ENCODE measurements at places on chromosomes 2 and 18. TPM values are rescaled to one million over a fixed set of nuclear protein-coding genes. Genes with fewer than 3 reads are reported as not detected.

The MBD1 gene
- 58.3 TPM for total RNA-seq

DNA sequence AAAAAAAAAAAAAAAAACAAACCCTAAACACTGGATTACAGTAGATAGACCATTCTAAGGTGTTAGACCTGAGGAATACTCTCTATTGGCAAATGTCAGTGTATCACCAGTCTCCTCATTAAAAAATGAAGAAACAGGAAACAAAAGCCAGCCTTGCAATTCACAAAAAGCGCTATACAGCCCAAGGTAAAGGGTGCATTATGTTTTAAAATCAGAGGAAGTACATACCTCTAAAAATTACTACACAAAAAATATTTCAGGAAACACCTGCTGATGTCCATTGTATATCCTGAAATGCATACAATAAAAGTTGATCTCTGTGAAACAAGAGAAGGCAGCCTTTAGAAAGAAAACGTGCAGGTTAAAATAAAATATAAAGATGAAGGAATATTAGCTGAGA is 54.9 kb upstream of the TSPYL6 start:
- DNase-seq, result no peak

- DNase-seq, result no peak
These were observed 305.0 kb downstream of the TDRD15 start for GRCh38 chr2:21428754-21429153.

DNA sequence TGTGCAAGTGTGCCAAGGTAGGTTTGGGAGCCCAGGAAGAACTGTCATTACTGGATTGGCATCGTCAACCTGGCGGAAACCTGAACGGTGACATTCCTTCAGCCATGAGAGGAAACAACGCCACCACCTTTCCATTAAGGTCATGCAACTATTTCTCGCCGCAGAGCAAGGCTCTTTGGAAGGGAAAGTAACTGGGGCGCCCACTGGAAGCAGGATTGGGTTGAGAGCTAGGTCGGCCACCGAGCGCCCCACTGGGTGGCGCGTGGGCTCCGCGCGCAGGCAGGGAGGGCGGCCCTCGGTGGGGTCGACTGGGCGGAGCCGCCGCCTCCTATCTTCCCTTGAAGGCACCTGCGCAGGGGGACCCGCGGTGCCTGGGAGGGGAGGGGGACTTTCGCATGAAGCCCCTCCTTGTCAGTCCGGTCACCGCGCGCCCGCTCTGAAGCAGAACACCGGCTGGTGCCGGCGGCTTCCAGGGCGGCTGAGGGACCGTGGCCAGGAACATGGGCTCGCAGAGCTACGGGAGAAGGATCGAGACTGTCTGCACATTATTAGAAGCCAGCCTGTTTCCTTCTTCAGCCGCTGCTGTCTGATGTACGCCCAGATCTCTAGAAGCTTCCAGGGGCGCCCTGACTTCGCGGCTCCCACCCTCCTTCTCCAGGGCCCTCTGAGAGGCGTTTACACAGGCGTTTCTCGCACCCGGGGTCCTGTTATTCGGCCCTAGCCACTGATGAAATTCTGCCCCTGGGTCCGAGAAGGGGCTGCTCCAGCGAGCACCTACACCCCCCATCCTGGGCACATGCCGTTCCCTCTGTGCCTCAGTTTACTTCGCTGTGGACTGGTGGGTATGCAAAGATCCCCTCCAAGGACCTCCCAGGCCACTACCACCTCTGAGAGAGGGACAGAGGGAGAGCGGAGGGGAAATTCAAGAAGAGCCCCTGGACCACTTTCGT is 27.3 kb upstream of the MAL start:
- DNase-seq, result peak; percentile 89

The RASGRP3 gene
- total RNA-seq, result not detected

DNA sequence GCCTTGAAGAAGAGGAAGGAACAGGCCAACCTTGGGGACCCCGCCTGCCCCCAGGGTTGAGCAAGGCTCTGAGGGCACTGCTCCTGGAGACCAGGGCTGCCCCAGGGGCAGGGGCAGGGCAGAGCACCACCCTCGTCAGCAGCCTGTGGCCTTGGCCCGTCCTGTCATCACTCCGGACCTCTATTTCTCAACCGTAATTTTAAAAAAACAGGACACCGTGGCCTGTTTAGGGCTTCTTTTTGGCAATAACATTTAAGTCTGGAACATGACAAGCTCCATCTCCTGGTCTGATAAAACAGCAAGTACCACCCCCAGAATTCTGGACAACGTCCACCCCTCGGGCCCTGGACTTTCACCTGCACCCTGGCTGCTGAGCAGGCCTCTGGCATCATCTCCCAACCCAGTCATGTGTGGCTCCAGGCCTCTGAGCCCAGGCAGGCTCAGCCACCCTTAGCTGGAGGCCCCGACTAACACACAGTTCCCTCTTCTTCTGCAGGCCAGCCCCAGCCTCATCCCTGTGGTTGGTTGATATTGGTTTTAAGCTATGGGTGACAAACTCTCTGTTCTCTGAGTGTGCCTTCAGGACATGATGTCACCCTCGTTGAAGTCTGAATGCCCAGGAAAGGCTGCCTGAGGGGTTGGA is 22.6 kb upstream of the ID2 start:
- DNase-seq, result no peak

DNA sequence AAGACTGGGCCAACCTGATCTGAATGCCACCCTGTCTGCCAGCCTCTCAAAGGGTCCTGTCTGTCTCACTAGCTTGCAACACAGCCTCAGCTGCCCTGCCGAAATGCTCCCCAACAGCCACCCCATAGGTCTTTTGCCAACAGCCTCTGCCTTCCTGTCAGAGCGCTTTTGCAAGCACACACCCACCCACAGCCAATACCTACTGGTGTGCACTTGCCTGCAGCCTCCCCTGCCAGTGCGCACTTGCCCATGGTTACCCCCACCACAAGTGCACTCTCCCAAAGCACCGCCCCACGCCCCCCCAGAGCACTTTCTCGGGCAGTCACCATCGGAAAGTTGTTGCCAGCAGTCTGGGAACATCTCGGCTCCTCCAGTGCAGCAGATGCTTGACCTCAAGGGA is 48.6 kb downstream of the RTTN start:
- no peak for DNase-seq

DNA sequence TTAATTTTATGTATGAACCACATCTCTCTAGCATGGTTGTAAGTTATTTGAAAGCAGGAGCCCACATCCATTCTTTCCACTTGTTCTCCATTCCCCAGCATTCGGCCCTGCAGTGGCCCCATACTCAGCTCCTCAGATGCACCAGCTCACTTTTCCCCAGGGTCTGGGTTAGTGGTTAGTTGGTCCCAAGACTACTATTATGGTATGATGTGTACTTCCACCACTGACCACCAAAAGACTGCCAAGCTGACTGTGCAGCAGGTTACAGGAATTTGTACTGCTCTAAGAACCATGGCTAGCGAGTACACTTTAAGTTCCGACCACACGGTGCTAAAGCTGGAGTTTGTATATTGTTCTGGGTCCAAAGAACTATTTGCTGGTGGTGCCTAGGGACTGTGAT is 413.6 kb upstream of the TCF4 start:
- no peak for DNase-seq

DNA sequence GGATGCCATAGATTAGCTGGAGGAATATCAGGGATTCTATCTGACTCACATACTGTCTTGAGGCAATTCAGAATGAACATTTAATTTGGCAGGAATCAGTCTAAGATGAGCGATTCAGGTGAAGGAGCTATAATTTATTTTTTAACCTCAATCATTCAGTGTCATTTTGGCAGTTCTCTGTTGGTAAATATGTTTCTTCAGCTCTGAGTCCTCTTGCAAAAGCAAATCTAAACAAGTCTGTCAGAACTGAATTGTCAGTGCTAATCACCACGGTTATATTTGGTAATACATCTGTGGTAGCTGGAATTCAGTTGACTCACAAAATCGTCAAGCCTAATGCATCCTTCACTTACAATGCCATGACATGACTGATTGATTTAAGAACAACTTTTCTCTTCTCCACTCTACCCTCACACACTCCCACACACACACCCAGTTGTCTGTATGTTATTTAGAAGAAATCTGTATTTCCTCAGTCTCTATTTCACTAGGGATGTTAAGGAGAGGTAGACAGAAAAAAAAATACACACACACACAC is 516.6 kb upstream of the NXPH2 start:
- DNase-seq, result no peak

DNA sequence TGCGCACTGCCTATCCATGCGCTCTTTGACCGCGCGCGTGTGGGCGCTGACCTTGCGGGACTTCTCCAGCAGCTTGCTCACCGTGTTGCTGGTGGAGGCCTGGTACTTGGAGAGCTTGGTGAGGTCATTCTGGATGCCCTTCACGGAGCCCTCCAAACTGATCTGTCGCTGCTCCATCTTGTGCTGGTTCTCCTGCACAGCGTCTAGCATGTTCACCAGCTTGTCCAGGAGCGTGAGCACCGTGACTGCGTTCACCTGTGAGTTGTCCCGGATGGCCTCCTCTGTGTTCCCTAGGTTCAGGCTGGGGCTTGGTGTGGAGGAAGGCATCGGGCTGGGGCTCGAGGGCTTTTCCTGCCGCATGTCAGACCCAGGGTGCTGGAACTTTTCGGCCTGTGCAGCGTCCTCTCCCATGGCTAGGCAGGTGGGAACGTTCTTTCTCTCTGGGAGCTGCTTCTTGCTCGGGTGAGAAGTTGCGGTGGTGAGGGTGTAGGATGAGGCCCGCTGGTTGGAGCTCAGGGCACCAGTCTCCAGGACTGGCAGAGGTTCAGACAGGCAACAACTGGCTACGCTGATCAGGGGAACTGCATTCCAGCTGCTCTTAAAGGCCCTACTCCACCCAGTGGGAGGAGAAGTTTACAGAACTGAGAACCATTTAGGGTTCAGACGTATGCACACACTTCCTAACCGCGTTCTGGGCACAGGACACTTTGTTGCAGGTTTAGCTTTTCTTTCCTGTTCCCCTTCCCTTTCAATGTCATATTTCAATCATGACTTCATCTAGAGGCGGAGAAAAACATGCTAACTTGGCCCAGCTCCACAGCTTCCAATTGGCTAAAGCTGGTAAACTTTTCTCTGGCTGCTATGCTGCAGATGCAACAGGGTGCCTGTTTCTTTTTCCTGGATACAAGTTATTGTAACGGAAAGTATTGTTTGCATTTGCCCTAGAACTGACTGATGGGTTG is at the start of gene CAVIN2:
Gene CAVIN2, minus strand, starts transcription at position 574 of the 962 bp plus-strand sequence. Its CDS starts 163 bp downstream, at position 411.
- DNase-seq, result no peak

The MFSD2B gene
- 0.21 TPM for total RNA-seq

GRCh38 chr2:187003611-187004010 is 154.6 kb upstream of the ZSWIM2 start:
- no peak for DNase-seq

GRCh38 chr2:47008381-47009252 is 93.0 kb upstream of the MCFD2 start:
- DNase-seq, result peak; percentile 81

GRCh38 chr2:16093639-16094529 is 153.5 kb downstream of the MYCN start:
- no peak for DNase-seq

The POTEC gene
- total RNA-seq, result not detected

The CRYBA2 gene
- not detected for total RNA-seq

The STARD6 gene
- not detected for total RNA-seq

GRCh38 chr2:169694894-169695260 is 608 bp downstream of the PHOSPHO2 start:
- DNase-seq, result no peak

The CCBE1 gene
- 1.3 TPM for total RNA-seq

- no peak for DNase-seq
These were observed 3.6 kb upstream of the LRATD1 start for GRCh38 chr2:14628901-14629300.

The MEP1B gene
- not detected for total RNA-seq

DNA sequence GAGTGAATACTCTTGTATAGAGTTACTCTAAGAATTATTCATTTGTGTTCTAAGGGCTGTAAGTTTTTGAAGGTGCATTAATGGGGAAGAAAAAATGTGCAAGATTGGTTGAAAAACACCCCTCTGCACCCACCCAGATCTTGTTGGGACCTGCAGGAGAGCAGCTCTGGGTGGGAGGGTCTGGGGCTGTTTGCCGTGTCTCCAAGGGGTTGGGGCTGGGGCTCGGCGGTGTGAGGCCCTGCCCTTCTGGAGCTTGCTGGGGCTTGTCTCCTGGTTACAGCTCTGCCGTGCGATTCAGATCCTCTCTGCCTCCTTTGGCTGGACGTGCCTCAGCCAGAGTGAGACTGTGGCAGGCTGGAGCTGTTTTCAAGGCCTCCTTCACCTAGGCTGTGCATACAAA is 26.1 kb downstream of the IGFBP2 start:
- no peak for DNase-seq

The SKOR2 gene
- 0.15 TPM for total RNA-seq

DNA sequence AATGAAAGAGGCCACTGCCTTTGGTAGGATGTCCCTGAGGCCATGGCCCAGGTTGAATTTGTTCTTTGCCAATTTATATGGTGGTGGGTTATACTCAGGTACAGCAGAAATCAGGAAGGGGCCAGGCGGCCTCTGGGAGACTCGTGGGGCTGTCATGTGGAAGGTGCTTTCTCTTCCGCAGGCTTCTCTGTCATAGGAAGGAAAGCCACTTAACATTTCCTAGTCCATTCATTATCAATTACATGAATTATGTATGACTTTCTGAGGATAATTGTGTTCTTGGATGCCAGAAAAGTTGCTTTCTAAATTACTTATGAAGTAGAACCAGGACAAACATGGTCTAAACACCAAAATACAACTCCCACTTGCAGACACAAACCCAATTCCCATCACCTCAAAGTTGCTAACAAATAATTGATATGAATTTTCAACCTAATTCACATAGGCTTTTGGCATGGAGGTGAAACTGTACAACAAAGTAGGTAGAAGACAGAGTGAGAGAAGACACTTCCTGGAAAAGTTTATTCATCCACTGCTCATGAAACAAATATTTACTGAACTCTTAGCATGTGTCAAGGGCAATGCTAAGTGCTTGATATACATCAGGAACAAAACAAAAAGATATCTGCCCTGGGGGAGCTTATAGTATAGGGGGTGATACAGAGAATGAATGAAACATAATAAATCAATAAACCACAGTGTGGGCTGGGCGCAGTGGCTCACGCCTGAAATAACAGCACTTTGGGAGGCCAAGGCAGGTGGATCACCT is 50.5 kb upstream of the CHMP1B start:
- no peak for DNase-seq

GRCh38 chr2:225052703-225053102 is 10.4 kb upstream of the DOCK10 start:
- DNase-seq, result no peak

- DNase-seq, result no peak
These were observed 71.4 kb upstream of the ITGB6 start for GRCh38 chr2:160271171-160272086.

All from H7 (cell line).